ENCODE measurements at places on chromosomes 2 and 18.

GRCh38 chr18:31977270-31977872 lies 34.4 kb upstream of the TRAPPC8 start:
- peak; percentile 60 for DNase-seq

DNA sequence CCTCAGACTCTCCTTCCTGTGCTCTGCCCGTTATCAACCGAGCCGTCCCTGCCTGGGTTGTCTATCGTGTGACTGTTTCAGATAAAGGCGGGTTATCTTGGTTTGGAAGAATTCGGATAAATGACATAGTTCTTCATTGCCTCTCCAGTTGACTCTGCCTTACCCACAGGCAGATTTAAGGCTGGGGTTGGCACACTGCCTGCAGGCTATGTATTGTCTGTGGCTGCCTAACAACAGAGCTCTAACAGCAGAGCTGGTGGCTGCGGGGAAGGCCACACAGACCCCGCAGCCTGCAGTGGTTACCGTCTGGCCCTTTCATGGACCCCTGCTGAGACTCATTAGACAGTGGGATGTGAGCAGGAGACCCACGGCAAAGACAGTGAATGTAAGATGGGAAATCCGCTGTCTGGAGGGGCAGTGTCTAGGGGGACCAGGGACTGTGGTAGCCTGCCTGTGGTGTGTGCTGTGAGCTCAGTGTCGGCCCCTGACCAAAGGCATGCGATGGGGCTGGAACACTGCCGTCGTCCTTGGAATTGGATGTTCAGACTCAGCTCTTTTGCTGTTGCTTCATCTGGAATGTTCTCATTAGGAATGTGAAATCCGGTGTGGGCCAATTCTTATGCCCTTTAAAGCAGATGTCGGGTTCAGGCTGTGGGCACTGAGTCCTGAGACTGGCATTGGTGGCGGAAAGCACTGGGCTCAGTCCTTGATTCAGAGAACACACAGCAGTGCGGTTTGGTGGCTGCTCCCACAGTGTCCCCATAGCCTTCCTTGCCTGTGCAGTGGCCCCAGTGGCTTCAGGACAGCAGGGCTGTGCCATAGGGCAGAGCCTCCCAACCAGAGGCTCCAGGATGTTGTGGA lies 44.5 kb downstream of the SH3RF3 start:
- no peak for DNase-seq

- no peak for DNase-seq
Observed at GRCh38 chr2:223102450-223102849, 50.5 kb downstream of the KCNE4 start.

- DNase-seq, result no peak
Observed at GRCh38 chr2:112710956-112711750, 9.7 kb upstream of the NT5DC4 start.

- DNase-seq, result no peak
Observed at GRCh38 chr2:230796280-230796862, 68.4 kb upstream of the ITM2C start.

- DNase-seq, result peak; percentile 79
Observed at GRCh38 chr18:63439334-63439733, 17.1 kb upstream of the VPS4B start.

GRCh38 chr2:60480089-60480773 lies 73.2 kb downstream of the BCL11A start:
- DNase-seq, result no peak

DNA sequence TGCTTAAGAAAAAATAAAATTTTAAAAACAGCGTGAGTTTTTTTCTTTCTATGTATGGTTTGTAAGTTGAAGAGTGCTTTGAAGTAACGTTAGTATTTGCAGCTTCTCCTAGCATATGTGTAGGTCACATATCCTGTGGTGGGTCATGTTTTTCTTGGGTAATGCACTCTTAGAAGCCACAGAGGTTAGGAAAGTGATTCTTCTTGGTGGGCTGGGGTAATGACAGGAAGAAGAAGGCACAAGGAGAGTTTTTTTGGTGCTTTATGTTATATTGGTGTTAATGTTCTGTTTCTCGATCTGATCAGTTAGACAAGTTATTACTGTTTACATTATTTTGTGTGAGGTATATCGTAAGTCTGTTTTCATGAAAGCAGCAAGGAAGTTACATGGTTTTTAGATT lies 109.0 kb downstream of the ICA1L start:
- peak; percentile 60 for DNase-seq

- DNase-seq, result peak; percentile 2
Observed at GRCh38 chr2:18001671-18002070, 123.2 kb downstream of the KCNS3 start.

DNA sequence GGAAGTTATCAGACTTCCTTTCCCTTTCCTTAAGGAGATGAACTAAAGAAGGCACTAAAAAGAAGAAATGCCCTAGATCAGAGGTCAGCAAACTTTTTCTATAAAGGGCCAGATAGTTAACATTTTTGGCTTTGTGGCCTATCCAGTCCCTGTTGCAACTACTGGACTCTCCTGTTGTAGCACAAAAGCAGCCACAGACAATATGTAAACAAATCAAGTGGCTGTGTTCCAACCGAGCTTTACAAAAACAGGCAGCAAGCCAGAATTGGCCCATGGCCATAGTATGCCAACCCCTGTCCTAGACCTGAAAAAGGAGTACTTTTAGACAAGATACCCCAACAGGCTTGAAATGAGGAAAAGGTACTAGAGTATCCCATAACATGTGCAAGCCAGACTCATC lies 10.9 kb downstream of the NHEJ1 start:
- DNase-seq, result no peak

DNA sequence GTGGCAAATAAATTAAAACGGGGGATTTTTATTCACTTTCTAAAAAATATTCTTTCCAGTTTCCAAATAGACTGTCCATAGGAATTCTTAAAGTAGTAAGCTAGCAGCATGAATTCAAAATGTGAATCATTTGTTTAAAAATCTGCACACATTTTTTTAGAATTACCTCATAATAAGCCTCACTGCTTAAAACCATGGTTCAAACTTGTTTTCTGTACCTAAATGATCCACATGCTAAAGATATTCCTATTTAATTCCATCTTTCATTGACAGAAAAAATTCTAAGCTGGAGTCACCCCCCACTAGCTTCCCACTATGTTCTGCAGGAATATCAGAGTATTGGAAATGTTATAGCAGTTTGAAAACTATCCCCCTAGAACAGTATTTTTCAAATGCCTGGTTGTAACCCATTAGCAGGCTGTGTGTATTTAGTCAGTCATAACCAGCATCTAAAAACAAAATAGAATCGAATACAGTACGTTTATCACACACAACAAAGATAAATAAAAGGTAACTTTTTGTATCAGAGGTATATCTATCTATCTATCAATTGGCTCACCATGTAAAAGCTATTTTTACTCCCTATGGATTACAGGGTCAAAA lies 11.2 kb upstream of the IKZF2 start:
- DNase-seq, result no peak

DNA sequence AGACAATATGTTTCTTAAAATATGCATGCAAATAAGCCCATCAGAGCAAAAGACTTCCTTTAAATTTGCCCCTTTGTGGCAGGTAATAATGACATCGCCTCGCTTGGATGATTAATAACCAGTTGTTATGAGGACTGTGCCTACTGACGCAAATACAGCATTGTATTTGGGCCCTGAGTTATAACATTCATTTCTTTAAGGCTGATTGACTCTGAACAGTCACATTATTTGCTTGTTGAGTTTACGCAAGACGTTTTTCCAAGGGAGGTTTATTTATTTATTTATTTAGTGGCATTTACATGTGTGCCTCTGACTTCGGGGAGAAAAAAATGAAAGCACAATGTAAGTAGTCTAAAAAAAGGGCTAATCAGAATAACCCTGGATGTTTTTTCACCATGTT lies 88.3 kb downstream of the SLC8A1 start:
- no peak for DNase-seq

GRCh38 chr18:2857491-2858131 lies 10.8 kb downstream of the EMILIN2 start:
- peak; percentile 54 for DNase-seq

DNA sequence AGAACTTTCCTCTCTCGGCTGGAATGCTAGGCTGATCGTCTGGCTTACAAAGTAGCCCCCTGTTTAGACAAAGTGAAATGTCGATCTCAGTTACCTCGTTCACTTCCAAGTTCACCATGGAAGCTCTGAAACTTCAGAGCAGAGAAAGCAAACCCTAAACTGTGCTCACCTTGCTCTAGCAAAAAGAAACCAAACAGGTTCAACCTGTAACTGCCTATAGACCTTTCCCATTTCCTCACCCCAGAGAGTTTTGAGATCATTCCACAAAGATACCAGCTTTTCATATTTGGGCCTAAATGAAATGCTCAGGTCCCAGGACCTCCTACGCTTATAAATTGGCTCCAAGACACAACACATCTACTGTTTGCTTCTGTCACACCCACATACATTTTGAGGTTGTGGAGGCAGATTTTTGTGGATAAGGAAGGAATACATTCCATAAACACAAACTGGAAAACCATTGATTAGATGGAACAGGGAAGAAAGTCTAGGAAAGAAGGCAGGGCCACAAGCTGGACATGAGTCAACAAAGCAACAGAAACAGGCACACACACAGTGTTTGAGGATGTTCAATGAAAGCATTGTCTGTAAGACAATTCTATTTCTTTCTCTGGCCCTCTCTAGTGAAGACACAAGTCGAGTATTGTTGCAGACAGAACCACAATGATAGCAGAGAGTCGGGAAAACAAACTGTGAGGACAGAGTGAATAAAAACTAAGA lies 52.8 kb upstream of the TGIF1 start:
- no peak for DNase-seq

- DNase-seq, result no peak
Observed at GRCh38 chr2:155982135-155982534, 350.4 kb downstream of the NR4A2 start.

- peak; percentile 56 for DNase-seq
Observed at GRCh38 chr2:201795607-201796477, 10.5 kb upstream of the CDK15 start.

All from KBM-7 (cell line).